ENCODE measurements at places on chromosomes 13 and 19. TPM values are rescaled to one million over a fixed set of nuclear protein-coding genes. Genes with fewer than 3 reads are reported as not detected.

GRCh38 chr19:6273701-6274601, 5.8 kb downstream of the MLLT1 start:
- DNase-seq, result peak; percentile 91

DNA sequence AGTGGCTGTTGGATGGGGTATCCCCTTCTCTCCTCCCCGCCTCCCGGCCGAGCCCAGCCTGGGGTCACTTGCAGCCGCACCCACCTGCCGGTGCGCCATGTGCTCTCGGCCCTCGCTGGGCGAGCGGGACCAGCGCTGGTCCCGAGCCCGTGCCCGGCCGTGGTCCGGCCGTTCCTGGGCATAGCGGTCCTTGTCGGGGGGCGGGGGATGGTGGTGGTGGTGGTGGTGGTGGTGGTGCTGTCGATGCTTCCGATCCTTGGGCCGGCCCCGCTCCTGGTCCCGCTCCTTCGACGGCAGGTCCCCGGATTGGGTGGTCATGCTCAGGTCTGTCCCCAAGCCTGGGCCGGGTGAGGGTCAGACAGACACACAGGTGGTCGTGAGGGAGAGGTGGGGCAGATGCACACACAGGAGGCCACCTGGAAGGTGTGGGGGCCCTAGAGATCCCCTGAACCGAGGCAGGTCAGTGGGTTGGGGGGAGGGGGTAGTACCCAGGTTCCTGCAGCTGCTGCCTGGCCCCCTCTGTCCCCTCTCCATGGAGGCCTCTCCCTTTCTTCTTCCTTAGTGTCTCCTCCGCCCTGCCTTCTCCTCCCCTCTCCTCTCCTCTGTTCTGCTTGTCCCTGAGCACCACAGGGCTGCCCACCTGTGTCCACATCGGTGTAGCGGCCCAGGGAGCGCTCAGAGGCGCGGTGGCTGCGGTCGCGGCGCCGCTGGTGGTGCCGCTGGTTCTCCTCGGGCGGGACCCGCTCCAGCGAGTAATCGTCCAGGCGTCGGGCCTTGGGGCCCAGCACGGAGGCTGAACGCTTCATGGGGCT, 58.7 kb downstream of the IER2 start:
- DNase-seq, result no peak

GRCh38 chr19:2820112-2820702, 539 bp downstream of the ZNF554 start:
- DNase-seq, result no peak

LRP3 gene
- total RNA-seq, result 2.1 TPM

GRCh38 chr19:34618410-34618809, 58.5 kb downstream of the SCGB2B2 start:
- no peak for DNase-seq

DNA sequence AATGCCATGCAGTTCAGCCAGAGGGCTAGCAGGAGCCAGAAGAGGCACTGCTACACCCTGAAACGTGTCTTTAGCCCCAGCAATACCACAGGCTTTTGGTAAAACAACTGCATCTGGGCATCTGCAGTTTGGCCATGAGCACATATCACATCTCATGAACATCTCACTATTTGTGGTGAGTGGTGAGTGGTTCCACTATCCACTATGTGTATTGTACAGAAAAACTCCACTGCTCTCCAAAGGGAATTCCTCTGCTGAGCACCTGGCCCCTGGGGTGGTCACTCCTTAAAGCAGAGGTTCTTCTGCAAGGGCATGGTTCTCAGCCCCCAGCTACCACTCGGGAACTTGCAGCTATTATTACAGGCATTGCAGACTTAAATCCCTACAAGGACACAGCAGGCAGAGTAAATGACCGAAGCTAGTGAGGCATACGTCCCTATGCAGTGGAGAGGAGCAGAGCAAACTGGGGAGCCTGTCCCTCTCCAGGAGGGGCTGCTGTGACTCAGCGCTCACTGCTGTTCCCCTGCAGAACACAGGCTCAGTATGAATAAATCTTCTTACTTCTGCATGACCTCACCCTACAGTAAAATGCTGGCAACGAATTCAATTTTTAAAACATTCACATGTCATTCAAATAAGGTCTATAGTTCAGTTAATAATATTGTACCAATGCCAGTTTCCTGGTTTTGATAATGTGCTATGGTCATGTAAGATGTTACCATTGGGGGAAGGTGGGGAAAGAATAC, 332.4 kb upstream of the ZNF507 start:
- no peak for DNase-seq

ENOX1 gene
- 1.3 TPM for total RNA-seq

CAMSAP3 gene
- total RNA-seq, result not detected
